ENCODE measurements at places on chromosomes 7 and 10.

- no peak for DNase-seq
Measured at GRCh38 chr7:2097492-2097891, 135.3 kb downstream of the MAD1L1 start.

DNA sequence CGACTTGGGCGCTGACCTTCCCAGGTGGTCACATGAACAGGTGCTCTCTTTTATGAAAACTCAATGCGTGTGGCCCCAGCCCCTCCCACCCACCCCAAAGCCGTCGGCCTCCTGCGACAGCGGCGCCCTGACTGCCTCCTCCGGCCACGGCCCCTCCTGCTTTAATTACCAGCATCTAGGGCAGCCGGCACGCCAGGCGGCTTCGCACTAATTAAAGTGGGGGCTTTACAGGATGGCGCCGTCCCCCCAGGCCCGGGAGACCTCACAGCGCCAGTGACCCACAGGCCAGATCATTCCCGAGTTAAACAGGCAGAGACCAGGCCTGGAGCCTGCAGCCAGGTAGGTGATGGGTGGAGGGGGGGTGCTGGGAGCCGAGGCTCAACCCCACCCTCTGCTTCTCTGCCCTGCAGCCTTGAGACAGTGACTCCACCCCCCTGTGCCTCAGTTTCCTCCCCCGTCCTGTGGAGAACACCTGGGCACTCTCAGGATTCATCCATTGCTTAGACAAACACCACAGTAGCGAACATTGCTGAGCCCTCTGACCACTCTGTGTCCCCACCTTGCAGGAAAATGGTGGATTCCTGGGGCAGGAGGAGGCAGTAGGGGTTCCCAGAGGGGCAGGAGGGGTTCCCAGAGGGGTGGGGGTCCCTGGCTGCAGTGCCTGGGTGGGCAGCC is 100.8 kb downstream of the MICALL2 start:
- no peak for DNase-seq

DNA sequence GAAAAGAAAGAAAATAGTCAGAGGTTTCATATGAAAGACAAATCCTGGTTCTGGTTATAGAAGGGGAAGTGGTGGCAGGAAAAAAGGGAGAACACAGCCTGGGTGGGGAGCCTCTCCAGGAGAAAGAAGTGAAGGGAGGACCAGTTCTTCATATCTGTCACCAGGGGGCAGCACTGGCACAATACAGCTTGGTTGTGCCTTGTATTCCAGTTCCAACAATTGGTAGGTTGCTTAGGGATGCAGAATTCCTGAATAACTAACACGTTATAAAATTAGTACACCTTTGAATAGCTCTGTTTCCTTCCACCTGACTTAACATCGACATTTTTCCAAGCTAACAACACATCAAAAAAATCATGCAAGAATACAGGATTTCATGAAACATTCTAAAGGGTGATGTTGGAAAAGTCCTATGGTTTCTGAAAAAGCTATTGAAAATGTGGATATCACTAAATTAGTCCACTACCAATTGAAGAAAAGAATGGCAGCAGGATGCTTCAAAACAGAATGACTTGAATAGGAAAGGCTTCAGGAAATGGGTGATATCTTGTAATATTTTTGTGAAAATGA is 52.9 kb downstream of the CYP26A1 start:
- no peak for DNase-seq

DNA sequence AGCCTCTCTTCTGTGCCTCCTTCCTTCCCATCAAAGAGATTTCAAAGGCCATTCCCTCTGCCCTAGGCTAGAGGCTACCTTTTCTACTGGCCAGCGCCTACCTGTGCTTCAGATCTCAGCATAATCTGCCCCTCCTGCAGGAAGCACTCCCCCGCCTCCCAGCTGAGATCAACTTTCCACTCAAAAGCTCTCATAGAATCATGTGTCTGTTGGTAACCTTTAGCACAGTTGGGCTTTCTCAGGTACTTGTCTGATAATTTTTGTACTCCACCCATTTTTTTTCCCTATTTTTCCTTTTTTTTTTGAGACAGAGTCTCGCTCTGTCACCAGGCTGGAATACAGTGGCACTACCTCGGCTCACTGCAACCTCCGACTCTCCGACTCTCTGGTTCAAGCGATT is 231.0 kb upstream of the PRSS58 start:
- no peak for DNase-seq

DNA sequence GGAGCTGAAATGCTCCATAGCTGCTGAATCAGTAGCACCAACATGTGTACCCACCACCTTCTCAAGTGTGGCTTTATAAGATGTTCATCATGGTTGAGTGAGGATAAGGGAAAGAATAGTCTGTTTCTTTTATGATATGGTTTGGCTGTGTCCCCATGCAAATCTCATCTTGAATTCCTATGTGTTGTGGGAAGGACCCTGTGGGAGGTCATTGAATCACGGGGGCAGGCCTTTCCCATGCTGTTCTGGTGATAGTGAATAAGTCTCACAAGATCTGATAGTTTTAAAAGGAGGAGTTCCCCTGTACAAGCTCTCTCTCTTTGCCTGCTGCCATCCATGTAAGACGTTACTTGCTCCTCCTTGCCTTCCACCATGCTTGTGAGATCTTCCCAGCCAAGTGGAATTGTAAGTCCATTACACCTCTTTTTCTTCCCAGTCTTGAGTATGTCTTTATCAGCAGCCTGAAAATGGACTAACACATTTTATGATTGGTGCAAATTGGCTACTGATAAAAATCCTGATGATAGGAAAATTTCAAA is 799.9 kb downstream of the TNS3 start:
- no peak for DNase-seq

GRCh38 chr7:29270594-29271318 is 76.2 kb downstream of the CHN2 start:
- no peak for DNase-seq

DNA sequence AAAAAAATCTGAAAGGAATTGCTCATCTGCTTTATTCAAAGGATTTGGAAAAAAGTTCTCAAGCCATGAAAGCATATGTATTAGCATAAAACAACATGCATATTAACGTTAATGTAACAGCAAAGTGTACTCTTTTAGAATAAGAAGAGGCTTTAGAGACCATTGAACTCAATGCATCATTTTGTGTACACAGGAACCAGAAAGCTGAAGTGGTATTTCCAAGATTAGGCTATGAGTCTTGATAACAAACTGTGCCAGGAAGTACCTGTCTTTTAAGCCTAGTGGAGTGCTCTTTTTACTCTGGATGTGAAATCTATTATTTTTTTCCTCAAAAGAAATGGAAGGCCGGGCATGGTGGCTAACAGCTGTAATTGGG is 164.2 kb downstream of the THSD7A start:
- DNase-seq, result no peak

DNA sequence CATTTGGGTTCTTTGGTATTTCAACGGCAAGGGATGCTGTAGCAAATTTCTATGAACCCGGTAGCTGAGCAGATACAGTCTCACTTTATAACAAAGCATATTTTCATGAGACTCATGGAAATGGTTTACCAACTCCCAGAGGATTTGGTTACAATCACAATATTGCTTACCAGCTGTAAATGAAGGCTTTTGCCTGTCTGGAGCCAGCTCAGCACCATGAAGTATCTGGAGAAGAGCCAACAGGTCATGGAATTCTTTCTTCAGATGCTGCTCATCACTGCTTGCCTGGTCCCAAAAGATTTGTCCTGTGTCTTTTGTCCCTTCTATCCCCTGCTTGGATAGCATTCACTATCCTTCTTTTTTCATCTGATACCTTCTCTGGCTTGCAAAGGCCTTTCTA is 316.9 kb upstream of the PHYHIPL start:
- DNase-seq, result no peak

GRCh38 chr7:130789436-130789835 is 55.4 kb upstream of the KLF14 start:
- DNase-seq, result no peak

DNA sequence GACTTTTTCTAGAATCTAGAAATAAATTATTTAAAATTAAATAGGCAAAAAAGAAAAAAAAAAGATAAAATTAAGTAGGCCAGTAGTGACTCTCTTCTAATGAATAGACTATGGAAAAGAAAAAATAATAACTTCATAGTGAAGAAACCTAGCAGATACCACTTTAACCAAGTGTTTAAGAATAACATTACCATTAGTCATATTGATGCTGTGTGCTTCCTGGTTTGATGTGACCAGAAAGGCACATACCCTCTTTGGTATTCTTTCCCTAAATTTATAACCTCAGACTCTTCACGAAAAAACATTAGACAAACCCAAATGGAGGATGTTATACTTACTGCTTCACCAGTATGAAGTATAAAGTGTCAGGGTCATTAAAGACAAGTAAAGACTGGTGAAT is 42.6 kb downstream of the KIF20B start:
- DNase-seq, result no peak

DNA sequence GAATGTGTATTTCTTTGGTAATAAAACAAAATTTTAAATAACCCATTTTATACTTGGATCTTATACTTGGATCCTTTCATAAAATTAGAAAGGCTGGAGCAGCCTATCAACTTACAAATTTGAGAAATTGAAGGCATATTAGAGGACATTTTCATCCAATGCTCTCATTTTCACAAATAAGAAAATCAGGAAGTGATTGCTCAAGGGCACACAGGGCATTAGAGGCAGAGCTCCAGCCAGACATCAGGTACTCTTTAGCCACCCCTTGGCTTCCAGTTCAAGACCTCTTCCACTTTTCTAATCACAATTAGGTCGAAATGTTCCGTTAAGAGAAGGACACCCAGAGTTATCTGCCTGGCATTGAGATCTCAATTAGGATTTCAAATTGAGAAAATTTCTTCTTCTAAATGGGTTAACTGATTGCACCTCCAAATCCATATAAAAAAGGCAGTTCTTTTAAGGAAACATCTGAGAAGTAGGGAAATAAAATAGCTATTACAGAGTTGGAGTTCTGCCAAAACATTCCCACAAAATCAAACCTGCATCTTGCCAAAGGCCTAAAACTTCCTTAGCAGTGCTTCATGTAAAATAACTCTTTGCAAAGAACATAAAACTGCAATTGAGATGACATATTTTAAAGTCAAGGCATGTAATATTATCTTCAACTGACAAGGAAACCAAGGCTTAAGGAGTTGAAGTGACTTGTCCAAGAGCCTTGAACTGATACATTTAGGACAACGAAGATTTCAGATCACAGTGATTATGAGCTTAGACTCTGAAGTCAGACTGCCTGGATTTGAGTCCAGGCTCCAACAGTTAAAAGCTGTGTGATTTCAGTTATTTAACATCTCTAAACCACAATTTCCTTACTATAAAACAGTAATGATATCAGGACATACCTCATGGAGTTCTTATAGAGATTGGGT is 2.4 kb downstream of the ACTA2 start:
- DNase-seq, result no peak

- peak; percentile 80 for DNase-seq
Measured at GRCh38 chr10:102117391-102118159, 2.6 kb downstream of the LDB1 start.

- DNase-seq, result no peak
Measured at GRCh38 chr7:141674171-141674671, 27.7 kb downstream of the DENND11 start.

DNA sequence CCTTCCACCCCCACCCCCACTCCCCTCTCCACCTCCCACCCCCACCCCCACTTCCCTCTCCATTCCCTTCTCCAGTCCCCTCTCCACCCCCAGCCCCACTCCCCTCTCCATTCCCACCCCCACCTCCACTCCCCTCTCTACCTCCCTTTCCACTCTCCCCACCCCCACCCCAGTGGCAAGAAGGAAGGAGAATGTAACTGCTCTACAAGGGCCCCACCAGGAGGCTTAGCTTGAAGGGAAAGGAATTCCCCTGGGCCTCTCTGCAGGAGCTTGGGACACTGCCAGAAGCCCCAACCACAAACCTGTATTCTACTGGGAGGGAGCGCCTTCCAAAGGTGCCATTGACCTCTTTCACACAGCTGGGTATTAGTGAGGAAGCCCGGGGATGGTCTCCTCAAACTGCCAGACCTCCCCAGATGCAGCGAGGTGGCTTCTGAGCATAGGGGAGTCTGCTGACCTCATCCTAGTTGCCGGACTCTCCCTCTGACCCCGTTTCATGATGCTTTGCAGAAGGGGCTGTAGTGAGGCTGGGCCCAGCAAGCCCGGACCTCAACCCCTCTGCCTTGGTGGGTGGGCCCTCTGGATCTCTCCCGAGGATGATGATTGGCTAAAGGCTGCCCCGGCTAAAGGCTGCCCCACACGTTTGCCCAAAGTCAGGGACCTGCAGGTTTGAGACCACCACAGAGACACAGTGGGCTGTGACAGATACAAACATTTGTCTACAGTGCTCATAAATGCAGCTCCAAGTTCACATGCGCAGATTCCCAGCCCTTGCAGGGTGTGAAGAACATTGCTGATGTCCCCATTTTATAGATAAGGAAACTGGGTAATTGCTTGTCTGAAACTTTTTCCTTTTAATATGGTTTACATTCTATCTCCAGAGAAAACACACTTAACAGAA is 2.9 kb downstream of the DEPP1 start:
- no peak for DNase-seq
